ENCODE measurements at places on chromosomes 3 and 15.

- DNase-seq: peak; percentile 16
Observed at GRCh38 chr3:70999730-71000129, 583.8 kb downstream of the FOXP1 start.

GRCh38 chr3:51388286-51389029 is 2.6 kb upstream of the RBM15B start:
- peak; percentile 9 for DNase-seq

DNA sequence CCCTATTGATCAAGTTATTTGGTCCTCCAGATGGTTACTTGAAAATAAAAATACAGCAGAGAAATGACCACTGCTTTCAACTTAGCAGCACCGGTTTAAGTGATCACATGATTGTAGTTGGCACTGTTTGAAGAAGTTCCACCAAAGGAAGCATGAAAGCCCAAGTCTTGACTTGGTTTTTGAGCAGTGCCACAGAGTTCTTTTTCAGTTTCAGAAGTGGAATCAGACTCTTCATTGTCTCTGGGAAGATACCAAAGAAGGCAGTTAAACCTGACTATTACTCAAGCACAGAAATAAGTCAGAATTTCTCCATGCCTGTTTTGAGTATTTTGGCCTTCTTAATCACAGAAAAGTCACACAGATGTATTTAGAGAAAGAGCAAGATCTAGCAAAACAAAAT is 66.7 kb downstream of the BBX start:
- DNase-seq: no peak

GRCh38 chr3:193574488-193575070 is 18.4 kb upstream of the OPA1 start:
- no peak for DNase-seq

DNA sequence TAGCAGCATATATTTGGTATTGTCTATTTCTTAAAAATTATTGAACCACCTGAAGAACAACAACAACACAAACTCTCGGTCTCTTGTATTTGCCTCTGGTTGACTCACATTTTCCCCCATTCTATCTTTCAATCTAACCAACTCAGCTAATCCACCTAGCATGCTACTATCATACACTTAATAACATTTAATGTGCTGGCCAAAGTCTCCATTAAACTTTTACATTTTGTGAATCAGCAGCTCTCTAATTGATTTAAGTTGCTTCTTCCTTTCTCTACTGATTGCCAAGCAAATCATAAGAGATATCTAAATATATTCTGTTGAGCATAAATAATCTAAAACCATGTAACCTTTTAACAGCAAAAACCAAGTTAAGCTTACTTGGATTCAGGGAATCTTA is 631.7 kb downstream of the IGSF11 start:
- DNase-seq: no peak
